ENCODE measurements at places on chromosomes 6 and 20.

GRCh38 chr6:15364401-15365037 lies 118.7 kb downstream of the JARID2 start:
- DNase-seq: peak; percentile 38

DNA sequence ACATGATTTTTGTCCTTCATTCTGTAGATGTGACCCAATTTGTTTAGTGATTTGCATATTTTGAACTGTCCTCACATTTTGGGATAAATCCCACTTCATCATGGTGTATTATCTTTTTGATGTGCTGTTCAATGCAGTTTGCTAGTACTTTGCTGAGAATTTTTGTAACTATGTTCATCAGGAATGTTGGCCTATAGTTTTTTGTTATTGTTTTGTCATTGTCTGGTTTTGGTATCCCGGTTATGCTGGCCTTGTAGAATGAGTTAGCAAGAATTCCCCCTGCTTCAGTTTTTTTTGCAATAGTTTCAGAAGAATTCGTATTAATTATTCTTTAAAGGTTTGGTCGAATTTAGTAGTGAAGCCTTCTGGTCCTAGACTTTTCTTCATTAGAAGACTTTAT lies 11.9 kb downstream of the KIF25 start:
- no peak for DNase-seq

DNA sequence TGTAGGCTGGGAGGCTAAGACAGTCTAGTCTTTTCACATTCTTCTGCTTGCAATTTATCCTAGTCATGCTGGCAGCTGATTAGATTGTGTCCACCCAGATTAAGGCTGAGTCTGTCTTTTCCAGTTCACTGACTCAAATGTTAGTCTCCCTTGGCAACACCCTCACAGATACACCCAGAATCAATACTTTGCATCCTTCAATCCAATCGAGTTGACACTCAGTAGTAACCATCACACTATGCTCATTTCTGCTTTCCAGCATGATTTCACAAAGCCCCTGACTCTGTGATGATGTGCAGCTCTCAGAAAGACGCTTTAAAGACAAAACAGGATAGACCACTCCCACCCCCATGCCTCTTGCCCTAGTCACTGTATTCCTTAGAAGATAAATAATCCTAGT lies 693.0 kb downstream of the HTR1B start:
- DNase-seq: no peak

DNA sequence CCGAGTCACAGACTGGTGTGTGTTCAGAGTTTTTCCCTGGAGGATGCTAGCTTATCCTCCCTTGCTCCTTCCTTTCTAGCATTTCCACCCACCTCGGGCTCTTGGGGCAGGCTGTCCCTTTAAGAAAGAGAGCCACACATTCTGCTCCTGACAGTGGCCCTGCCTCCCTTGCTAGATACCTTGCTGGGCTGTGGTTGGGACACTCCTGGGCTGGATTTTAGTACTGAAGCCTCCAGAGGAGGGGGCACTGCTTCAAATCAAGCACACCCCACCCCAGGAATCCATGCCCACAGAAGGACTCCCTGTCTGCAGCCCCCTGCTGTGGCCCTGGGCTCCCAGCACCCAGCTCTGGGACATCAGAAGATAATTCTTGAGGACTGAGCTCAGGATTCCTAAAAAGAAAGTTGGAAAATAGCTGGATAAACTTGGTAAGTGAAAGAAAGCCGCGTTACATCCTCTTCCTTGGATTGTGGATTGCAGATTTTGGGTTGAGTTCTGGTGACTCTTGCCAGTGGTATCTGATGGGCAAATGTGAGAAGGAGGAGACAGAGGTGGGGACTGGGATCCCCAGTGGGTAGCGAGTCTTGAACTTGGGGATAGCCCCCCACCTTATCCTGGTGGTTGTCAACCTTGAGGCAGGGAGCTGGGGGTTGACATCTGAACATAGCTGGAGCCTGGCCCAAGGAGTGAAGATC lies 29.0 kb downstream of the DAAM2 start:
- DNase-seq: peak; percentile 57

DNA sequence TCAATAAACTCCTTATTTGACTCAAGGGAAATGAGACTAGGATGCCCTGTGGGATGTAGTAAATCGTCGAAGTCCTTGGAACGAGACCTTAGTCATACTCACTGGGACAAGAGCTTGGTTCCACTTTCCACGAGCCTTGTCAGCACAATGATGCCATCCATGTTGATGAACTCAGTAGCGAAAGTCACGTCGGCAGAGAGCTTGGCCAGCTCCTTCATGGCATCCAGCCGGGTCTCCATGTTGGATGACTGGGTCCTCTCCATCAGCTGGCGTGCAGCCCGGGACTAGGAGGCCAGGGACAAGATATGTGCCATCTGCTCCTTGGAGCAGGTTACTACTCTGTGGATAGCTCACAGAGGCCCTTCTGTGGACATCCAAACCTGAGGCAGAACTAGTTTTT lies 17.5 kb downstream of the ELMO2 start:
- no peak for DNase-seq

- no peak for DNase-seq
Measured at GRCh38 chr20:51444922-51445438, 97.5 kb downstream of the NFATC2 start.

- DNase-seq: no peak
Measured at GRCh38 chr6:24943774-24944173, 8.0 kb upstream of the RIPOR2 start.

GRCh38 chr20:61185841-61186601 lies 66.0 kb upstream of the CDH4 start:
- DNase-seq: no peak

DNA sequence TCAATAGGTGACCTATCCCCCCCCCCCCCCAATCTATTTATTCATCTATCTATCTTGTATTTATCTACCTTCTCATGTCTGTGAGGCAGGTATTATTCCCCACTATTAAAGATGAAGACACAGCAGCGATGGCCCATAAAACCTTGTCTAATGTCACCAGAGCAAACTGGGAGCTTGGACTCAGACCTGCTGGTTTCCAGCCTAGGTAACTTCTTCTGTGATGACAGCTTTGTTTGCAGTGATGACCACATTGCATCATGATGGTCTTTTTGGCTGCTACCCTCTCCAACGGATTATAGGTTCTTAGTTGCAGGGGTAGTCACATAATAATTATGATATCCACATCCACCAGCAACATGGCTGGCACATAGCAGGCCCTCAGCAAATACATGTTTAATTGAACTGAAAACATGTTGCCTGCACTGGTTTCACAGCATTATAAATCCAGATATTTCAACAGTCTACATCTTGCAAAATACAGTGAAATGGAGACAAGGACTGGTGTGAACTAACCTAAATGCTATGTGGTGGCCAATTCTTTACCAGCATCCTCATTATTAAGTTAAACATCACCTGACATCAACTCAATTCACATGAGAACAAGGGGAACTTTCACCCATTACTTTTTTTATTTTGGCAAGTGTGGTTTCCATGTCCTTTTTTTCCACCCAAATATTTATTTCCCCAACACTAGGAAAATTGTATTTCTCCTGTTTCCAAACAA lies 712.5 kb upstream of the NRSN1 start:
- DNase-seq: no peak

DNA sequence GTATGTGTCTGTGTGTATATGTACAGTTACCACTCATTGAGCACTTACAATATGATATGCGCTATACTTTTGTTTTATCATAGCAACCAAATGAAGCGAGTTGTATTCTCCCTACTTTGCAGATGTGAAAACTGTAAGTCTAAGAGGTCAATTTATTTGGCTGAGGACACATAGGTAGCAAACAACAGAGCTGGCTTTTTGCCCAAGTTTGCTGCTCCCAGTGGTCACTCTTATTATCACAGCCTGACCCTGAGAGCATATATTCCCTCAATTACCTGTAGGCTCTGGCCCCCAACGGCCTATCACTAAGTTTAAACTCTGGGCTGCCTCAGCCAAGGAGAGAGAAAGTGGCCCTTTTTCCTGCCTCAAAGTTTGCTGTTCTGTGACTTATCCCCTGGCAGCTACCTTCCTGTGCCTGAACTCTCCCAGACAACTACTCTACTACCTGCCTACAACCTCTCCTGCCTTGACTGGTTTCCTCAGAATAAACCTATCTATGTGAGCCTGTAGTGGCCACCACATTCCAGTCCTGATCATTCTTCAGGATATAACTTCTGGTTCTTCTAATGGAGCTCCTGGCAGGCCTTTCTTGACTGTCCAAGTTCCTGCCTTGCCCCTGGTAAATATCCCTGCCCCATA lies 221.8 kb downstream of the FRK start:
- peak; percentile 89 for DNase-seq

GRCh38 chr20:37235065-37235464 lies 26.5 kb downstream of the GHRH start:
- DNase-seq: no peak

GRCh38 chr6:13917141-13917540 lies 7.6 kb upstream of the RNF182 start:
- no peak for DNase-seq

GRCh38 chr20:53611449-53611894 lies 17.8 kb upstream of the ZNF217 start:
- peak; percentile 63 for DNase-seq
